ENCODE measurements at places on chromosomes 16 and 17. TPM values are rescaled to one million over a fixed set of nuclear protein-coding genes. Genes with fewer than 3 reads are reported as not detected.

GRCh38 chr16:66036793-66037715 lies 329.4 kb upstream of the CDH5 start:
- no peak overlapping the region for H3K27ac ChIP-seq
- no peak for DNase-seq
- H3K4me1 ChIP-seq, result no peaks in the 10 kb centered on the region
- no peak overlapping the region for H3K4me3 ChIP-seq

DNA sequence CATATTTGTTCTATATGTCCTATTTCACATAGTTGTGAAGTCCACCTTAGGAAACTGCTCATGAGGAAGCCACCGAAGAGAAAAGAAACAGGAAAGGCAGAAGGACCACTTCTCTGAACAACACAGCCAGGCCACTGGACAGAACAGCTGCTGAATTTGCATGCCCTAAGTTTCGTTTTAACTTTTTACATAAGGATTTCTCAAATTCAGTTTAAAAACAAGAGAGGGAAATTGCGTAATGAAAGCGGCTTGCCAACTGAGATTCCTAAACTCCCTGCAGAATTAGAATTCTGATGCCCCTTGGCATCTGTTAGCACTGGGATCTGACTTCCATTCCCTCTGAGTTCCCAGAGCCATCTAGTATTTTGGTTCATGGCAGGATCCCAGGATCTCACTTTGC lies 5.0 kb upstream of the CCL8 start:
- H3K36me3 ChIP-seq, result no peaks in the 10 kb centered on the region
- peaks cover 13% of the 10 kb centered on the region for H3K27me3 ChIP-seq
- no peak overlapping the region for H3K27ac ChIP-seq
- no peak overlapping the region for H3K4me3 ChIP-seq
- DNase-seq, result no peak

DNA sequence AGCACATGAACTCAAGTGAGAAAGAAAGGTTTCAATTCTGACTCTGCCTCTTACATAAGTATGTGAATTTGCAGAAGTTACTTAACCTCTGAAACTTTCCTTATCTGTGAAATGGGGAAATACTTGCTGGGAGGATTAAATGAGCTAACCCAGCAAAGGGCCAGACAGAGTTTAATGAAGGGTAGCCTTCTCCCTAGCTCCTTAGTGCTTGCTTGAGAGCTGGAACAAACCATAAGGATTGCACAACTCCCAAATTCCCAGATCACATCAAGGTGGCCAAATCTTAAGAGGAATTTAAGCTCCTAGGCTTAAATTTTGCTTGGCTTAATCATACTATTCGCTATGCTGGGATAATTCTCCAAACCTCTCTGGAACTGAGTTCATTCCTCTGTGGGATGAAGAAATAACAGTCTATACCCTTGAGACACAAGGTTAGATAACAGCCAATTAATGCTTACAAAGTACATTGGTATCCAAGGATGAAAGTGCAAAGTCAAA lies 11.8 kb upstream of the WSB1 start:
- no peak for DNase-seq
- no peaks in the 10 kb centered on the region for H3K36me3 ChIP-seq
- H3K4me1 ChIP-seq, result no peaks in the 10 kb centered on the region
- H3K27ac ChIP-seq, result no peak overlapping the region
- H3K27me3 ChIP-seq, result no peaks in the 10 kb centered on the region
- H3K4me3 ChIP-seq, result no peak overlapping the region

AP2B1 gene
- 63.4 TPM for polyA plus RNA-seq

DNA sequence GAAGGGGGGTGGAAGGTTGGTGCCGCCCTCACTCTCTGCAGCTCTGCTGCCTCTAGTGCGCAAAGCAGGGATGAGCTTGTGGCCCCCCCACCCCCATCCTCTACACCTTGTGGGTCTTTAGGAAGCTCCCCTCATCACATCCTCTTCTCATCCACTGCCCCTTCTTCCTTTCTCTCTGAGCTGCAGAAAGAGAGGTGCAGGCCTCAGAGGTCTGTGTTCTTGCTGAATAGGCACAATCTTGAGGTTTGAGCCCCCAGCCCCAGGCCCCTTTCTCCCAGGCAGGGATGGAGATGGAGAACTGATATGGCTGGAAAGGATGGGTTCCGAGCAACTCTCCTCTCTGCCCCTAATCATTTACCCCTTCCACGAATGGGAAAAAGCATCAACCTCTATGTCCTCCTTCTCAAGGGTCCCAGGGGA lies 2.6 kb downstream of the CACNA1G start:
- no peaks in the 10 kb centered on the region for H3K36me3 ChIP-seq
- no peak overlapping the region for H3K27ac ChIP-seq
- no peak for DNase-seq
- peaks cover 30% of the 10 kb centered on the region for H3K27me3 ChIP-seq
- no peak overlapping the region for H3K4me3 ChIP-seq

PTX4 gene
- polyA plus RNA-seq, result not detected

GRCh38 chr16:89491238-89491869 lies 993 bp upstream of the ANKRD11 start:
- H3K36me3 ChIP-seq, result peaks cover 5% of the 10 kb centered on the region
- H3K4me1 ChIP-seq, result peaks cover 44% of the 10 kb centered on the region
- peak; percentile 39 for DNase-seq
- H3K27me3 ChIP-seq, result no peaks in the 10 kb centered on the region

DNA sequence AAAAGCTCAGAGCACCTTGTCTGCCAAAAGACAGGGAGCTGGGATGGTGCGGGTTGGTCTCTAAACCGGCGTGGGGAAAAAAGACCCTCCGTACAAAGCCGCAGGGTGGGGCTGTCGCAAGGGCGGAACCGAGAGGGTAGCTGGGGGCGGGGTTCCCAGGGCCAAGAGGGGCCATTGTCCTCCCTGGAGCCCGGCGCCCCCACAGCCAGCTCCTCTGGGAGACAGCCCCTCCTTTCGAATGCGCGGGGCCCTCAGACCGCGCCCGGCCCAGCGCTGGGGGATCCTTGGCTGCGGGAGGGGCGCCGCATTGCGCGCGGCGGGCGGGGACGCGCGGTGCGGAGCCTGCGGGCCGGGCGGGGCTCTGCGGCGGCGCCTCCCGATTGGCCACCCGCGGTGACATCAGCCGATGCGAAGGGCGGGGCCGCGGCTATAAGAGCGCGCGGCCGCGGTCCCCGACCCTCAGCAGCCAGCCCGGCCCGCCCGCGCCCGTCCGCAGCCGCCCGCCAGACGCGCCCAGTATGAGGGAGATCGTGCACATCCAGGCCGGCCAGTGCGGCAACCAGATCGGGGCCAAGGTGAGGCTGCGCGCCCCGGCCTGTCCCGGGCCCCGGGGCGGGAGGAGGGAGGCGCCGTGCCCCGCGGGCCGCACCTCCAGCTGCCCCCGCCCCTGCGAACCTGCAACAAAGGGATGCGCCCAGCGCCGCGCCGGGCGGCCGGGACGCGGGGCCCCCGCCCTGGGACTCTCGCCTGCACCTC lies at the start of gene TUBB3:
TSS of gene TUBB3 (plus strand) at position 459 of the 756 bp plus-strand sequence. CDS start at position 519, 60 bp downstream.
- no peak within 1 kb of the TSS for H3K4me3 ChIP-seq
- H3K27me3 ChIP-seq, result no peaks in the 10 kb centered on the region
- H3K4me1 ChIP-seq, result peaks cover 71% of the 10 kb centered on the region
- H3K27ac ChIP-seq, result no peak within 1 kb of the TSS
- H3K36me3 ChIP-seq, result no peaks in the 10 kb centered on the region

DNA sequence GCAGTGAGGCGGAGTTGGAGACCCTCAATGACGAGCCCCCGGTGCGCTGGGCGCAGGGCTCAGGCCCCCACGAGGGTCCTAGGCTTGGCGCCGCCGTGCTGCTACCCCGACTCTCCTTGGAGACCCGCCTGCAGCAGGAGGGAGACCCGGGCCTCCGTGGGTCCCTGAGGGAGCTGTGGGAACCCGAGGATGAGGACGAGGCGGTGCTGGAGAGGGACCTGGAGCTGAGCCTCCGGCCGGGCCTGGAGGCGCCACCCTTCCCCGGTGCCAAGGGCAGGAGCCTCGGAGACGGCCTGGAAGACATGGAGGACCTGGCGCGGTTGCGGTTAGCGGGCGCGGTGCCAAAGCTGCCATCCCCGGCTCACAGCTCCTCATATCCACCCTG lies 2.3 kb downstream of the MYO15B start:
- no peak for DNase-seq
- H3K27me3 ChIP-seq, result peaks cover 6% of the 10 kb centered on the region
- H3K36me3 ChIP-seq, result no peaks in the 10 kb centered on the region
- H3K4me3 ChIP-seq, result no peak overlapping the region
- H3K4me1 ChIP-seq, result peaks cover 22% of the 10 kb centered on the region

- no peak overlapping the region for H3K27ac ChIP-seq
- no peaks in the 10 kb centered on the region for H3K27me3 ChIP-seq
- no peak overlapping the region for H3K4me3 ChIP-seq
- no peaks in the 10 kb centered on the region for H3K4me1 ChIP-seq
- no peak for DNase-seq
- H3K36me3 ChIP-seq, result no peaks in the 10 kb centered on the region
These were observed 5.9 kb upstream of the MSLN start for GRCh38 chr16:754656-755055.

DNA sequence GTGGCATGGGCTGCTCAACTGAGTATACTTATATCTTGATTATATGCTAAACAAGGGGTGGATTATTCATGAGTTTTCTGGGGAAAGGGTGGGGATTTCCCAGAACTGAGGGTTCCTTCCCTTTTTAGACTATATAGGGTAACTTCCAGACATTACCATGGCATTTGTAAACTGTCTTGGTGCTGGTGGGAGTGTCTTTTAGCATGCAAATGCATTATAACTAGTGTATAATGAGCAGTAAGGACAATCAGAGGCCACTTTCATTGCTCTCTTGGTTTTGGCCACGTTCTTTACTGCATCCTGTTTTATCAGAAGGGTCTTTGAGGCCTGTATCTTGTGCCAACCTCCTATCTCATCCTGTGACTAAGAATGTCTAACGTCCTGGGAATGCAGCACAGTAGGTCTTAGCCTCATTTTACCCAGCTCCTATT lies 12.0 kb downstream of the PRR11 start:
- H3K4me3 ChIP-seq, result no peak overlapping the region
- H3K27me3 ChIP-seq, result no peaks in the 10 kb centered on the region
- no peak overlapping the region for H3K27ac ChIP-seq
- no peak for DNase-seq
- H3K4me1 ChIP-seq, result peaks cover 5% of the 10 kb centered on the region

COX4I1 gene
- 1,113 TPM for polyA plus RNA-seq

DNA sequence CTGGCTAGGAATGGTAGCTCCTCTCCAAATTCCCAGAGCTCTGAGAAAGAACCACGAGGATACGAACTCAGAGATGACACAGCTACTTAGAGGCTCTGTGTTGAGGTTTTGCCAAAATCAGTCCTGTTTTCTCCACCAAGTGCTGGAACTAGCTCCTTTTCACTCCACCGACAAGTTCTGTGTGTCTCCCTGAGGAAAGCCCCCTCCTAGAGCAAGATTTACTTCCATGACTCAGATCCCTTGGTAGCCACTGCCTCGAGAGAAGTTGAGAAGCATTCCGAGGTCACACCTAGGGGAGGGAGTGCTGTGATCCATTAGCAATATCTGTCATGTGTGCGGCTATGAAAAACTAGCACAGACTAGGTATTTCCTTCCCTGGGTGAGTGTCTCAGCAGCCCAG lies 30.6 kb downstream of the IL21R start:
- no peaks in the 10 kb centered on the region for H3K27me3 ChIP-seq
- H3K36me3 ChIP-seq, result peaks cover 71% of the 10 kb centered on the region
- DNase-seq, result no peak

DNA sequence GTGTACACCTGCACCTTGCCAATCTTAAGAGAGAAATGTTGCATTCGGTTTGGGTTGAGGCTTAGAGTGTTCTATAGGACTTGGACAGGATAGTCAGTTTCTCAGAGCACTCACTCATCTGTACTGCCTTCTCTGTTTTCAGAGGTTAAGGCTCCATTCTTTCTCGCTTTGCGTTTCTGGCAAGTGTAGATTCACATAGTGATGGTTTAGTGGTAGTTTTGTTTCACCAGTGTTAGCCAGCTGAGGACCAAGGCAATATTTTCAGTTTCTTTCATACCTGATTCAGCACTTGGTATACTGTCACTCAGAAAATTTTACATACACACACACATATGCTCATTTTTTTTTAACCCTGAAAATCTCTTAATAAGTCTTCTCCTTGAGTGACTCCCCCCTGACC lies 1.3 kb downstream of the ATXN1L start:
- H3K36me3 ChIP-seq, result peaks cover 36% of the 10 kb centered on the region
- peak overlapping the region; percentile 81 for H3K4me3 ChIP-seq
- peaks cover 21% of the 10 kb centered on the region for H3K4me1 ChIP-seq
- H3K27ac ChIP-seq, result peak overlapping the region; percentile 91
- no peak for DNase-seq
- H3K27me3 ChIP-seq, result no peaks in the 10 kb centered on the region

- H3K4me1 ChIP-seq, result no peaks in the 10 kb centered on the region
- H3K27ac ChIP-seq, result no peak overlapping the region
- H3K4me3 ChIP-seq, result no peak overlapping the region
- H3K36me3 ChIP-seq, result no peaks in the 10 kb centered on the region
These were observed 355.4 kb downstream of the CA10 start for GRCh38 chr17:51803161-51803560.
